ENCODE measurements at places on chromosomes 2 and 18. TPM values are rescaled to one million over a fixed set of nuclear protein-coding genes. Genes with fewer than 3 reads are reported as not detected.

DNA sequence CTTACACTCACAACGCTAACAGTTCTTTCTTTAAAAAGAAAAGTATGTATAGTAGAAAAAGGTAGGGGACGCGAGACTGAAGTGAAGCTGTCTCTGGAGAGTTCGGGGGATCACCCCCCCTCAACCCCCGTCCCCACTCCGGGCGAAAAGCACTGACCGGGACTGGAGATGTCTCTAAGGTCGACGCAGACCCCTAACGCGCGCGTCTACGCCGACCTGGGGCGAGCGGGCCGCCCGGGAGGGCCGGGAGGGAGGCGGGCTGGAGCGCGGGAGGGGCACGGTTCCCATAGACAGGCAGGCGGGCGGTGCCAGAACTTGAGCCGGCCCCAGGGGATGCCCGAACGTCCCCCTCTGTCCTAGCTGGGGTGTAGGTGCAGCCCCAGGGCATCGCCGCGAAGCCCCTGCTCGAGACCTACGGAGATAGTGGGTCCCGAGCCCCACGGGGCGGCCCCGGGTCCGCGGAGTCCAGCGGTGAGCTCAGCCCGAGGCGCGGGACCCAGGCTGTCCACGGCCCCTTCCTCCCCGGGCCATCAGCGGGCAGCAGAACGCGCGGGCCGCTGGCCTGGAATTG lies 82.2 kb downstream of the CHRNA1 start:
- no peak for DNase-seq

DNA sequence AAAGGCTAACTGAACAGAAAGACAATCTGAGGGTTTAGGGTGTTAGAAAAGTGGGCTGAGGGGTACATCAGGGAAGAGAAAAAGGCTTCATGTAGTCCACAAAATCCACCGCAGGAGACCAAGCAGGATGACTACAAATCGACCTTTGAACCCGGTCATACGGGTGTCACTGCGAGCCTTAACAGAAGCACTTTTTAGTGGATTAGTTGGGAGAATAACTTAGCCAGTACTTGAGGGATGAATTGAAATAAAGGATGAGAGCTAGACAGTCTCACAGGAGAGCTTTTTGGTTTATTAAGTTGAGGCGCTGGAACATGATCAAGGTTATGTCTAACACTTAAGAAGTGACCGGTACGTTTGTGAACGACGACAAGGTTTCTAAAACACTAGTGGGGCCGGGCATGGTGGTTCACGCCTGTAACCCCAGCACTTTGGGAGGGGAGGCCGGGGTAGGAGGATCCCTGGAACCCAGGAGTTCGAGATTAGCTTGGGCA lies 217.7 kb downstream of the MCFD2 start:
- DNase-seq = no peak

DNA sequence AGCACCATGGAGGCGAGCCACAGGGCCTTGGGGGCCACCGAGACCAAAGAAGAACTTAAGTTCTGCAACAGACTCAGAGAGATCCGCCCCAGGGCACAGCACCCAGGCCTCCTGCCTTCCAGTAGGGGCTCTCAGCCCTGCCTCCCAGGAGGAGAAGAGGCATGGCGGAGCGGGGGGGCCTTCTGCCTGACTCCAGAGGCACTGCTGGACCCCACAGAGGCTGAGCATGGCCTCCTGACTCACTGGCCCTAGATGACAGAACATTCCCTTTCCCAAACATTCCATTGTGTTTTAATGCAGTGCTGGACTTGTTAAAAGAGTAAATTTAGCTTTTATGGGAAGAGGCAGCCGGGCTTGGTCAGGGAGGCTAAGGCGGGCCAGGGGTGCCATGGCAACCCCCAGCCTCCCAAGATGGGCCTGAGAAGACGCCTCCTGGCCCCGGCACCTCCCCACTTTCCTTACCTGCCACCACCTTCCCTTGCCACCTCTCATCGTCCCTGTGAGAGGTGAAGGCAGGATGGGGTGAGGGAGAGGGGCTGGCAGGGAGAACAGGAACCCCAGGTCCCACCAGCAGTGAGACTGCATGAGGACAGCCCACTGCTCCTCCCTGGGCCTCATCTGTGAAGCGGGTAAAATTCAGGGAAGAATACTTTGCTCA lies 65.4 kb downstream of the SMAD7 start:
- no peak for DNase-seq

DNA sequence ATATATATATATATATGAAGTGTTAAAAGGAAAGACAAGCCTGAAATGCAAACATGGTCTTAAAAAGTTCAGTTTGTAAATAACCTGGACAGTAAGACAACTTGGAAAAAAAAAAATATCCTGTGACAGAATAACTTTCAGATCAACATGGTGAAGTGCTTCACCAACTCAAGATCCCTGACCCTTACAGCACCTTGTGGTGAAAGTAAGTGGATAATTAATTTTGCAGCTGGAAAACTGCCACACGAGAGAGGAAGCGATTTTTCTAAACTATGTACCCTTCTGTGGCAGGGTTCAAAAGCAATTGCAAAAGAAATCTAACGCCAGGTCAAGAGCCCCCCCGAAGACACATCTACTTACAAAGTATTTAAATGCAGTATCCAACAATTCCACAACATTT lies 95.8 kb downstream of the PAX3 start:
- no peak for DNase-seq

- no peak for DNase-seq
Measured at GRCh38 chr2:175847128-175847527, 154.9 kb downstream of the LNPK start.

- DNase-seq = peak; percentile 60
Measured at GRCh38 chr2:69801745-69802290, 27.6 kb upstream of the GMCL1 start.

- DNase-seq = no peak
Measured at GRCh38 chr2:21438949-21439348, 315.2 kb downstream of the TDRD15 start.

The EFHD1 gene
- 23.7 TPM for total RNA-seq

The ABCG5 gene
- total RNA-seq = not detected

The GREB1 gene
- total RNA-seq = 8.0 TPM

The INPP4A gene
- total RNA-seq = 46.9 TPM

The CEBPZ gene
- total RNA-seq = 22.4 TPM
